ENCODE measurements at places on chromosomes 1 and 21. TPM values are rescaled to one million over a fixed set of nuclear protein-coding genes. Genes with fewer than 3 reads are reported as not detected.

GRCh38 chr1:97680470-97680869 lies 240.4 kb downstream of the DPYD start:
- DNase-seq = no peak
- no peaks in the 10 kb centered on the region for H3K4me1 ChIP-seq
- H3K27ac ChIP-seq = no peak overlapping the region
- no peak overlapping the region for H3K4me3 ChIP-seq
- peaks cover 4% of the 10 kb centered on the region for H3K36me3 ChIP-seq

- H3K27ac ChIP-seq = no peak overlapping the region
- no peak overlapping the region for H3K4me3 ChIP-seq
Observed at GRCh38 chr21:44820851-44821250, 3.0 kb upstream of the SUMO3 start.

DNA sequence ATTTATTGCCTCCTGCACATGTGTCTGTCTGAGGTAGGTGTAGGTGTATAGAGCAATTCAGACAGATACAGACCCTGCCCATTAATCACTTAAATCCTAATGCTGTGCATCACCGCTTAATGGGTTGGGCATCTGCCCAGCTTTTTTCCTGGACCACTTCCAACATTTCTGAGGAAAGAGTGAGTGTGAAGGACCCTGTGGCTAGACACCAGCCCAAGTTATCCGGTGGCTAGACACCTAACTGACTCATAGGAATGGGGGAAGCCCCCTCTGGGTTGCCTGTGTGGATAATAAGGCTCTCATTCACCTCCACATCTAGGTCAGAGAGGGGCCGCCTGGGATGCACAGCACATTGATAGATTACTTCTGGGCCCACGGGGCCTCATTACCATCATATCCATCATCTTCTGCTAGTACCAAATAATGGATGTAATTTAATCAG lies 121.1 kb upstream of the RAVER2 start:
- H3K36me3 ChIP-seq = no peaks in the 10 kb centered on the region
- no peak for DNase-seq
- H3K4me1 ChIP-seq = no peaks in the 10 kb centered on the region
- H3K27ac ChIP-seq = no peak overlapping the region

GRCh38 chr21:45875881-45876280 lies 105.7 kb upstream of the COL6A1 start:
- H3K27me3 ChIP-seq = no peaks in the 10 kb centered on the region
- no peak for DNase-seq
- no peak overlapping the region for H3K4me3 ChIP-seq
- peaks cover 14% of the 10 kb centered on the region for H3K4me1 ChIP-seq
- H3K36me3 ChIP-seq = no peaks in the 10 kb centered on the region

The GBP7 gene
- 0.17 TPM for total RNA-seq

The OR2L2 gene
- 0.17 TPM for total RNA-seq

- H3K36me3 ChIP-seq = no peaks in the 10 kb centered on the region
- H3K27ac ChIP-seq = no peak overlapping the region
- DNase-seq = no peak
- no peak overlapping the region for H3K4me3 ChIP-seq
- no peaks in the 10 kb centered on the region for H3K4me1 ChIP-seq
Observed at GRCh38 chr1:68827261-68827660, 330.4 kb upstream of the DEPDC1 start.

Data from CD4-positive, alpha-beta memory T cell (primary cell).